ENCODE measurements at places on chromosomes 12 and 14. TPM values are rescaled to one million over a fixed set of nuclear protein-coding genes. Genes with fewer than 3 reads are reported as not detected.

GRCh38 chr12:54044425-54045103 is 9.1 kb upstream of the HOXC4 start:
- DNase-seq, result no peak

GRCh38 chr12:62711631-62712241 is 223.2 kb downstream of the PPM1H start:
- no peak for DNase-seq

- DNase-seq, result peak; percentile 71
Observed at GRCh38 chr14:92759300-92759678, 10.9 kb upstream of the LGMN start.

DNA sequence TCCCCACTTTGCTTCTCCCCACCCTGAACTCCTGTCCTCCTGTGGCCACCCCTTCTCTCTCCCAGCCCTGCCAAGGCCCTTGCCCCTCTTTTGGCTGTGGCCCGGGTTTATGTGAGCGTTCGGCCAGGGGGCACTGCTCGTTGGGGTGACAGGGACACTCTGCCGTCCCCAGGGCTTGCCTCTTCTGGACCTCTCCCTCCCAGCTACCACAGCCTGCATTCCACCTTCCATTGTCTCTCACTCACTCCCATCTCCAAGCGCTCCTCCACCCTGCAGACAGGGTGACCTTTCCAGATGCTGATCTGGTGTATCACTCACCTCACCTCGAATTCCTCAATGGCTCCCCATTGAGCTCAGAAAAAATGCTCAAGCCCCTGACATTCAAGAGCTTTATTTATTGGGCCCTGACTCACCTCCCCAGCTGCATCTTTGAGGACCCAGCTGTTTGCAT is 1.4 kb downstream of the SERPINA9 start:
- peak; percentile 69 for DNase-seq

- DNase-seq, result peak; percentile 18
Observed at GRCh38 chr12:105393587-105393986, 63.1 kb downstream of the C12orf75 start.

GRCh38 chr14:53547593-53547992 is 394.5 kb upstream of the DDHD1 start:
- DNase-seq, result no peak

GRCh38 chr12:50732591-50732990 is 31.3 kb upstream of the ATF1 start:
- peak; percentile 76 for DNase-seq

- no peak for DNase-seq
Observed at GRCh38 chr12:115147916-115148315, 463.9 kb upstream of the TBX3 start.

DNA sequence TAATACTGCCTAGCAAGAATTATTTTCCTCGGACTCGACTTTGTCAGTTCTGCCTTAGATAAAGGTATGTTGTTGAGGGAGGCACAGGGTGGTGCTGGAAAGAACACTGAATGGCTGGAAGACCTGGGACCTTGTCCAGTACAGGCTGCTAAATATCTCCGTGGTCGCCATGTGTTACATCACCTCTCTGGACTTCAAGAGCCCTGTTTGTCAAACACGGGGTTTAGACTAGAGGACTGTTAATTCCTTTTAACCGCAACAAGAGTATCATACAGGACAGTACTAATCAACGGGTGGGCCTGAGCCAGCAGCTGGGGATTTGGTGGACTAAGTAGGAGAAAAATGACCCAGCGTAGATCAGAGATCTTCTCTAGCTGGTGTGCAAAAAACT is 476.3 kb downstream of the LRIG3 start:
- DNase-seq, result peak; percentile 58

GRCh38 chr14:101235335-101236103 is 325.8 kb upstream of the DIO3 start:
- peak; percentile 10 for DNase-seq

DNA sequence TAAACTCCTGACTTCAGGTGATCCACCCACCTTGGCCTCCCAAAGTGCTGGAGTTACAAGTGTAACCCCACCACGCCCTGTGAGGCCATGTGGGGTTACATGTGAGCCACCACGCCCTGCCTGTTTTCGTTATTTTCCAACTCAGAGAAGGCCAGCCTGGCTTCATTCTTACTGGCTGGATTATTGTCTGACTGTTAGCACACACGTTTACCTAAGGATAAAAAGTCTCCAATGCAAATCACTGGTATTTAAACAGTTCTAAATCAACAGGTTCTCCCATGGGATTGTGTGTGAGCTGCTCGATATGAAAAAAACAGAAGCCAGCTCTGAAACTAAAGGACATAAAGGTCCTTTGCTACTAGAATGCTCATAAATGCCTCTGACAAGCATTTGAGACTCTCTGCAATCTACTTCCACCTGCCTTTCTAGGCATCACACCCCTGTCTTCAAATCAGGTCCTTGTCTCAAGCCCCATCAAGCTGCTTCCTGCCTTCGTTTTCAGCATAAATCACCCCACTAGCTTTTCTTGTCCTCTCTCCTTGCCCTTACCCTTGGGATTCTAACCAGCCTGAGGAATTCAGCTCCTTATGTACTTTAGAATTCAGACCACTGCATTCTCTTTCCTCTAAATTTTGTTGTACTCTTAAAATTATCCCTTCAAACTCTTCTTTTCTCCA is 265.0 kb downstream of the DUSP6 start:
- no peak for DNase-seq

DNA sequence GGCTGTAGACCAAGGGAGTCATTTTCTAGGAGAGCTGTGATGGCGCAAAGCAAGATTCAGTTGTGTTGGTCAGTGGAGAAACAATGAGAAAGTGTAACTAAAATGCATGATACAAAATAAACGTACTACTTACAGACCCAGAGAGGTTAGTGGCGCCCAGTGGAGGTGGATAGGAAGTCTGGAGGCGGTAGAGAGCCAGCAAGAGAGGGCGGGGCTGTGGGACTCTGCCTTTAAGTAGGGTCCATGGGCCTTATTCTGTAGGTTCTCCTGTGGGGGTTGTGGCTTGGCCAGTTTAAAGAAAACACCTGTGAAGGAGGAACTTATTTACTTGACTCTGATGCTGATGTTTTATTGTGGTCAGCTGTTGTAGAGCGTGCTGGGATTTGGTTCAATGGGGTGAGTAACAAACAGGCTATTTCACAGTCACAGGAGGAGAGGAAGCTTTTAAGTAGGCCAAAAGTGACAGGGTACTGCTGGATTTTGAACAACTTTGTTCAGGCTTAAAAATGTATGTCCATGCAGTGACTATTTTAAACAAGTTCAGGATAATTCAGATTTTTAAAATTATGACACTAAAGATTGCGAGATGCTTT is 1097.7 kb downstream of the TMTC2 start:
- DNase-seq, result no peak

DNA sequence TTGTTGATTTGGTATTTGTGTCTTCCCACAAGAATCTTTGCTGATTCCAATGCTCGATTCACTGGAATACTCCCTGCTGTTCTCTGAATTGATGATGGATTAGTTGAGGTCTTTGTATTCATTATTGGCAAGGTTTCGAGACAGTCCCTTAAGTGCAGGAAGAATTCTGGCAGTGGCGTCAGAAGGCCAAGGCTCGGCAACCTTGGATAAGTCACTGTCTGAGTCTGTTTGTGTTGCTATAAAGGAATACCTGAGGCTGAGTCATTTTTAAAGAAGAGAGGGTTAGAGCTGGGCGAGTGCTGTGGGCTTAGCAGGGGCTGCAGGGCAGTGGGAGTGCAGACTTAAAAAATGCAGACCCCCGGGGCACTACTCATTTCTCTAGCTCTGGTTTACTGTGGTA is 56.9 kb downstream of the CHST11 start:
- no peak for DNase-seq

DNA sequence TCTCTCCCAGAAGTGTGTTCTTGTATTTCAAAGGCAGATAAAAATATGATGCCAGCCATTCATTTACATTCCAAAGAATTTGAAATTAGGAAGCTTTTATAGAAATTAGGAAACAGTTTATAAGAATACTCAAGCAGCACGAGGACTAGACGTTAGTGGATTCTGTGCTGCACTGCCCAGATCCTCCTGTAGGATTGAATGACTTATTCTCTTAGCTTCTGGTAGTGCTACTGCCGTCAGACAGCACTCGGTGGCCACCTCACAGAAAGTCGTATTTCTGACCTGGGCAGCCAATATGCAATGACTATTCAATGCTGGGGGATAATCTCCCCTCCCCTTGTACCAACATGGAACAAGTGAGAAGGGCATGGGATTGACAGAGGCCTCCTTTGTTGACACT is 326.4 kb downstream of the RPL10L start:
- no peak for DNase-seq

- no peak for DNase-seq
Observed at GRCh38 chr12:55001198-55001868, 16.8 kb upstream of the TESPA1 start.

- DNase-seq, result no peak
Observed at GRCh38 chr14:100048786-100049185, 16.4 kb upstream of the EVL start.

- peak; percentile 19 for DNase-seq
Observed at GRCh38 chr14:87745507-87746118, 247.4 kb downstream of the GALC start.

- DNase-seq, result no peak
Observed at GRCh38 chr12:107448198-107448597, 237.4 kb upstream of the PWP1 start.

- no peak for DNase-seq
Observed at GRCh38 chr12:52346593-52346992, 20.7 kb downstream of the KRT85 start.

DNA sequence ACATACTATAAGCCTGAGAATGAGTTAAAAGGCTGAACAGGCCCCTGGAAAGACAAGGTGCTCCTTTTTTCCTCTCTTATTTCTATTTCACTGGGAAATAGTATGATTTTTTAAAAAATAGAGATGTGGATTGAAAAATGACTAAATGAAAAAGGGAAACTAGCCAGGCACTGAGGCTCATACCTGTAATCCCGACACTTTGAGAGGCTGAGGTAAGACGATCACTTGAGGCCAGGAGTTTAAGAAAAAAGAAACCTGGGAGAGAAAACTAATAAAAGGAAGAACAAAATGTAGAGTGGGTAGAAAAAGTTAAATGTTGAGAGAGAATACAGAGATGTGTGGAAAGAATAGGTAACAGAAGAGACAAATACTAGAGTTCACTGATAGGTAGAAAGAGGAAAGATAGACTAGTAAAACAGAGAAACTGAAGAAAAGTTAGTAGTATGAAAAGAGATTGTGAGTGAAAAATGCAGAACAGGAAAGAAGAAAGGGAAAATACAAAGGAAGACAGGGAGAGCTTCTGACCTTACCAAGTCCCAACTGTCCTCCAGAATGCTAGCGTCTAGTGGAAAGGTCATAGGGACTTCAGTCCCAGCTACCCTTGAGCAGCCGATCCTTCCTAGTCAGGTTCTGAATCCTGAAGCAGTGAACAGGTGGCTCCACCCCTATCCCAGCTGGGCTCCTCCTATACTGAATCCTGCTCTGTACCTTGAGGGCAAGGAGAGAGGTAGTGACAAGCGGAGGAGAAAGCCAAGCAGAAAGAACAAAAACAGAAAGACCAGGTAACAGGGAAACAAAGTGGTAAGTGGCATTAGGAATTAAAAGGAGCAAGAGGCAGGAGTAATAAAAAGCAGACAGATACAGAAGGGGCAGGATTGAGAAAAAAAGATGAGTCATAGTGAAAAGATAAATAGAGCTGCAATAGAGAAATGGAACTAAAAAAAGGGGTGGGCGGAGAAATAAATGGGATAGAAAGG is 7.3 kb downstream of the TMEM116 start:
- no peak for DNase-seq

- DNase-seq, result no peak
Observed at GRCh38 chr14:45095143-45095542, 11.2 kb downstream of the PRPF39 start.

PLCZ1 gene
- total RNA-seq, result not detected

NTN4 gene
- total RNA-seq, result 9.9 TPM

CIROP gene
- total RNA-seq, result not detected

FSCB gene
- not detected for total RNA-seq

PMCH gene
- total RNA-seq, result not detected

RPS6KL1 gene
- total RNA-seq, result not detected

GARIN6 gene
- total RNA-seq, result not detected

CCDC197 gene
- not detected for total RNA-seq

PPP2R5C gene
- total RNA-seq, result 87.4 TPM

KRT79 gene
- total RNA-seq, result 0.26 TPM

Data from A172 (cell line).